ENCODE measurements at places on chromosomes 12 and 14.

GRCh38 chr12:54228471-54228870, 39.7 kb upstream of the SMUG1 start:
- DNase-seq = no peak

GRCh38 chr12:56334490-56334793, 642 bp upstream of the PAN2 start:
- DNase-seq = no peak

- DNase-seq = no peak
Measured at GRCh38 chr12:4144676-4145075, 128.9 kb upstream of the CCND2 start.

DNA sequence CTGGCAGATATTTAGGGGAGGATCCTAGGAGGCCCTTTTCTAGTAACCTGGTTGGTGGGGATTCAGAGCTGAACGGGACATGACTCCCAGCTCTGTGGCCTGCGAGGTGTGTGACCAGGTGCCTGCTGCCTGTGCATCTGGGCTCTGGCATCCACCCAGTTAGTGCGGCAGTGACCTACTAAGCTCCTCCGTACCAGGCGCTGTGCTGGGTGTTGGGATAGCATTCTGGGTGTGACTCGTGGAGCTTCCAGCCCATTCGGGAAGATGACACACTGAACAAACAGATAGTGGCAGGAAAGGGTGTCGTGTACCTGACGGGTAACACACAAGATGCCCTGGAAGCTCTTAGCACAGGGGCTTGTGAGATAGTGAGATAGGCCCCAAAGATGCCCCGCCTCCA, 80.9 kb downstream of the ACACB start:
- no peak for DNase-seq

GRCh38 chr14:60184905-60185555, 19.8 kb upstream of the DHRS7 start:
- DNase-seq = peak; percentile 40

DNA sequence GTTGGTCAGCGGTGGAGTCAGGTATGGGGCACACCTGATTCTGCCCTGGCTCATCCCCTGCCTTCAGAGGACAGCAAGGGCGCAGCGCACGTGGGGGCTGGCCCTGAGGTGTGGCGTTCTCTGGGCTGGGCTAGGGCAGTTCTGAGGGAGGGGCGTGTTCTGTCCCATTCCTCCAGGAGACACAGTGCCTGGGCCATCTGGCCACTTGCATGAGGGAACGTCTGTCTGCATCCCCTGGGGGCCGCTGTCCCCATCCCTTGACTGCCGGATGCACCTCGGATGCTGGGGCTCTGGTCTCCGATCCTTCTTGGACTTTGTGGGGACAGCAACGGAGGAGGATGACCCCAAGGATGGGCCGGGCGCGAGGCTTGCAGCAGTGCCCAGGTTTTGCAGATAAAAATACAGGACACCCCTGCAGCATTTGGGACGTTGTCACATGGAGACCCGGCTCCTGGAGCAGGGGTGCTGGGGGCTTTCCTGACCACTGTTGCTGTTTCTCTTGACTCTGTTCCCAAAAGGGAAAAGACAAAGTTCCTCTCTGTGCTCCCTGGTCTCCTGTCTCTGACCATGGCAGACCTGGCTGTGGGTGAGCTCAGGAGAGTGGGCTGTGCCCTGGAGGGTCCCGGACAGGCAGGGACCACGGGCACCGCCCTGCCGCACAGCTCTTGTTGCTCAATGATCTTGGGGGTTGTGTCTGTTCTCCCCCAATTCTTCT, 6.9 kb downstream of the MTA1 start:
- no peak for DNase-seq

- DNase-seq = no peak
Measured at GRCh38 chr12:28575593-28576205, 385.4 kb downstream of the CCDC91 start.

DNA sequence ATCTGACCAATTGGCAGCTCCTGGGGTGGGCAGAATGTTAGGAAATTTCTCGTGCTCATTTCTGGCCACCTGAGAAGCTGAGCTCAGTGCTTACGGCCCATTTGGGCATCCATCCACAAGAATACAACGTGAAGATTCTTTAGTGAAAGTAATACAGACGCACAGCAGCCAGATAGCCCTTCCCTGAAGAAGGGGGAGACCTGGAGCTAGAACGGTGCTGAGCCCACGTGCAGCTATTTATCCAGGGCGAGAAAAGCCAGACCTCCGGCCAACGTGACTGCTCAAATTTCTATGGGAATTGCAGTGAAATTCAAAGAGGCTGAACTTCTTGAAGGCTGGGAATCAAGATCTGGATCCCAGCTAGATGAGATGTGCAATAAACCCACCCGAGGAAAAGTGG, 20.7 kb downstream of the NID2 start:
- no peak for DNase-seq

DNA sequence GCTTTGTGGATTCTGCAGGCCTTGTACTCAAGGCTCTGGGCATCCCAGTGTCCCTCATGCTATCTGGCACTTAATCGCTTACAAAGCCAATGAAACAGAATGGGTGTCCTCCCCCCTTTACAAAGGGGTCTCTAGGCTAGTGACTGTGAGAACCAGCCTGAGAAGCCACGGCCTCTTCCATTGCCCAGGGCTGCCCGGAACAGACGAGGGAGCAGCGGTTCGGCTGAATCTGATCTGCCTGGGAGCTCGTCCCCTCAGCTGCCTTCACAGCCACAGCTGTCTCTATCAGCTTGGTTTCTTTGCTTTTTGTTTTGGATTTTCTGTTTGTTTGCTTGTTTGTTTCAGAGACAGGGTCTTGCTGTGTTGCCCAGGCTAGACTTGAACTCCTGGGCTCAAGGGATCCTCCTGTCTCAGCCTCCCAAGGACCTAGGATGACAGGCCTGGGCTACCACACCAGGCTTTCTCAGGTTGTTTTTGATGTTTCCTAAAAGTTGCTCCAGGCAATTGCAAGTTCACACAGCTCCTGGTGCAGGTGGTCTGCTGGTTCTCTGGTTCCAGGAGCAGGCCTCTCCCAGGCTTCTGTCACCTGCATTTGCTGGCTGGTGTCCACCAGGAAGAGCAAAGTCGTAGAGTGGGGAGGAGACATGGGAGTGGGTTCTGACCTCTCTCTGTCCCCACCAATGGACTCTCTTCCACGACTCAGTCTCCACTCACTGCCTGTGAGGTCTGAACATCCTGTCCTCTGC, 10.9 kb upstream of the RIN3 start:
- DNase-seq = no peak

- no peak for DNase-seq
Measured at GRCh38 chr14:34262127-34262910, 199.7 kb downstream of the SPTSSA start.

- peak; percentile 74 for DNase-seq
Measured at GRCh38 chr14:103576371-103577024, 13.7 kb downstream of the COA8 start.

DNA sequence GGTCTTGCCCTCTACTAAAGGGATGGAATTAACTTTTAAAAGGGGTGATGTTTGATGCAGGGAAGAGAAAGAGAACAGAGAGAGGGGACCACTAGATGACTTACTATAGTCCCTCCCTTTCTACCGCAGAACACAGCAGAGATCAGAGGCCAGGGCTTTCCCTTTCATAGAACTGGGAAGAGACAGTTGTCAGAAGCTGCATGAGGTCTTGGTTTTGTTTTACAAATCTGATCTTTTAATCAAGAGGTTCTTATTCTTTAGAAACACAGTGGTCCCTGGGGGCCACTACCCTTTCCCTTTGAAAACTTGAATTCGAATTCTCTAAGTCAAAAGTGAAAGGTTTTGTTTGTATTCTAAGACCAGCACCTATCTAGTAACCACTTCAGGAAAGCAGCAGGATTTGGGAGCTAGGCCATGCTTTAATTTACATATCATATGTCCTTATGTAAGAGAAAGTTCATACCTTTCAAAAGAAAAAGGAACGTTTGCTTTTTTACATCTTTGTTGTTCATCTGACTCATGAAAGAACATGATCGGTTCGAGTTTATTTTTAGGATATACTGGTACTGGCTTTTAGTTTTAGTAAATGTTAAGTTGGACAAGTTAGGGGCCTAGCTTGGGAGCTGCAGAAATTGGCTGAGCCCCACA, 6.3 kb downstream of the FBXL14 start:
- no peak for DNase-seq

- no peak for DNase-seq
Measured at GRCh38 chr14:27061299-27061698, 463.5 kb upstream of the NOVA1 start.

GRCh38 chr14:72876005-72876709, 17.7 kb downstream of the DPF3 start:
- DNase-seq = no peak

DNA sequence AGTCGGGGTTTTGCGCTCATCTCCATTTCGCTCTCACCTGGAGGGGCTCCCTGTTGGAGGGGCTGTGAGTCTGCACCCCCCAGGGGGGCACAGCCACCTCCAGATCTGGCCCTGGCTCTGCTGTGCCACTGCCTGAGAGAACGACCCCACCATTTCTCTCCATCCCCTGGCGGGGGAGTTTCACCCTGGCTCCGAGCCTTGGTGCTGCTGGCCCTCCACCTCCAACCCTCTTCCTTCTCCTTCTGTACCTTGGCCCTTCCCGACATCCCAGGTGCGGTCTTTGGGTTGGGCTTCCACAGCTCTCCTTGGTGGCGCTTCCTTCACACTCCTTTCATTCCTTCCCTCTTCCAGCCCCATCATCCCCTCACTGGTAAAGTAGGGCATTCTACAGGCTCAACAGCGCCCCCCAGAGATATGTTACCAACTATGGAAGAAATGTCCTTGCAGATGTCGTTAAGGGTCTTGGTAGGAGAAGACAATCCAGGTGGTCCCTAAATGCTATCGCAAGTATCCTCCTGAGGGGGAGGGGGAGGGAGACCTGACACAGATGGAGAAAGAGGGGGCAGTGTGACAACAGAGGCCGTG, 16.3 kb downstream of the SERPINA1 start:
- DNase-seq = no peak

GRCh38 chr14:105219043-105219612, 29.2 kb upstream of the BTBD6 start:
- no peak for DNase-seq

- no peak for DNase-seq
Measured at GRCh38 chr12:106417926-106418910, 60.7 kb downstream of the POLR3B start.

GRCh38 chr12:70002097-70002911, 177.3 kb downstream of the MYRFL start:
- no peak for DNase-seq

DNA sequence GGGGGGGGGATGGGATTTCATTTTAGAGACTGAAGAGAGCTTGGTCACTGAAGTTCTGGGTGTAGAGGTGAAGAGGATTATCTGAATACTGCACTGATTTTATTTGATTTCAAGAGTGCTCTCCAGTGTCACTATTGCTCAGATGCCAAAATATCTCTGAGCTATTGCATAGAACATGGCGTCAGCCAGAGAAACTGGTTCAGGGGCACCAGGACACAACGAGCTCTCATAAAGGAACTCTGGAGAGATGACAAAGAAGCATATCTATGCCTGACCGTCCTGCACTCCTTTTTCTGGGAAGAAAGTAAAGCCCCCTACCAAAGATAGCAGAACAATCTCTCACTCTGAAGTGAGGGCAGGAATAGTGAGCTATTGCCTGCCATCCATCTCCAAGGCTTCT, 2.0 kb downstream of the SLC7A8 start:
- no peak for DNase-seq

GRCh38 chr12:54145844-54146243, 42.9 kb downstream of the SMUG1 start:
- no peak for DNase-seq

GRCh38 chr12:120115692-120116440, 687 bp downstream of the RAB35 start:
- DNase-seq = peak; percentile 57

DNA sequence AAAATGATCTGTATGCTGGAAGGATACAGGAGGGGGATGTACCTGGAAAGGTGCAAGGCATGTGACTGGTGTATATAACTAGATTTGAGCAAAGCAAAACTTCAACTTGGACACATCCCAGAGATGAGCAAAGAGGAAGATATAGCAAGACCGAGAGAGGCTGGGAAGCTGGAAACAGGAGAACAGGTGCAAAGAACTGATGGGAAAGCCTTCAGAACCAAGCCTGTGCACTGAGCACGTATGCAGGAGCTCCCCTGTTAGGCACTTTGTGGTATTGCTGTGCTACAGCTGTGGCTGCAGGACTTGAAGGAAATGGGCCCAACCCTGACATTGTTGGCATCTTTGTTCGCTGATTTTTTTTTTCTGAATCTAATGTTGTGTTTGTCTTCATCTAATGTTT, 120.7 kb upstream of the PWP1 start:
- DNase-seq = no peak
